Muscle of leg (tissue), 16 donors: ENCODE measurements at places on chromosomes 6 and 20. TPM values are rescaled to one million over a fixed set of nuclear protein-coding genes. Genes with fewer than 3 reads are reported as not detected.

Gene KIF25
- polyA plus RNA-seq, result 0.95 TPM

Gene PRDM13
- polyA plus RNA-seq, result not detected

Gene COX4I2
- 10.7 TPM for polyA plus RNA-seq

Gene CLPSL2
- not detected for polyA plus RNA-seq

Gene GLYATL3
- polyA plus RNA-seq, result not detected

Gene KCNK16
- polyA plus RNA-seq, result not detected

Gene BFSP1
- 2.3 TPM for polyA plus RNA-seq

Gene CYP24A1
- polyA plus RNA-seq, result 1.1 TPM

Gene BLCAP
- polyA plus RNA-seq, result 508 TPM

Gene SIRPB1
- polyA plus RNA-seq, result 2.4 TPM

Gene GTSF1L
- polyA plus RNA-seq, result not detected

Gene GUCA1A
- polyA plus RNA-seq, result not detected

Gene ACTL10
- 0.46 TPM for polyA plus RNA-seq

Gene UNC5CL
- polyA plus RNA-seq, result 2.7 TPM

Gene TXLNB
- 61.1 TPM for polyA plus RNA-seq

Gene TTBK1
- polyA plus RNA-seq, result 0.08 TPM

Gene REM1
- 6.4 TPM for polyA plus RNA-seq

Gene GGTLC1
- polyA plus RNA-seq, result not detected

Gene LY6G6F
- polyA plus RNA-seq, result not detected

Gene FRK
- polyA plus RNA-seq, result 0.79 TPM

Gene SIRPG
- not detected for polyA plus RNA-seq

Gene C20orf144
- 0.18 TPM for polyA plus RNA-seq

Gene FAM83B
- polyA plus RNA-seq, result 0.85 TPM

Gene MRPL18
- 80.2 TPM for polyA plus RNA-seq

Gene MEI4
- polyA plus RNA-seq, result 0.04 TPM

Gene TGM3
- 0.61 TPM for polyA plus RNA-seq

Gene PAQR8
- polyA plus RNA-seq, result 5.1 TPM

Gene BACH2
- 3.7 TPM for polyA plus RNA-seq

Gene PSORS1C2
- 0.26 TPM for polyA plus RNA-seq

Gene PRR18
- polyA plus RNA-seq, result 0.30 TPM

Gene CCDC170
- polyA plus RNA-seq, result 0.41 TPM

Gene BPI
- polyA plus RNA-seq, result 0.87 TPM

Gene MLN
- not detected for polyA plus RNA-seq

Gene SIRPD
- not detected for polyA plus RNA-seq

Gene COL12A1
- 761 TPM for polyA plus RNA-seq

Gene CRIP3
- 1.2 TPM for polyA plus RNA-seq
